ENCODE measurements at places on chromosomes 5 and 9. TPM values are rescaled to one million over a fixed set of nuclear protein-coding genes. Genes with fewer than 3 reads are reported as not detected.
A peak's percentile ranks its signal among the peaks of the same experiment; 100 is the strongest.

GRCh38 chr9:12166518-12166917 lies 526.7 kb upstream of the TYRP1 start:
- DNase-seq: no peak

The SLC1A1 gene
- total RNA-seq: not detected

- peak; percentile 36 for DNase-seq
These were observed 5.6 kb upstream of the SPARC start for GRCh38 chr5:151692312-151692711.

DNA sequence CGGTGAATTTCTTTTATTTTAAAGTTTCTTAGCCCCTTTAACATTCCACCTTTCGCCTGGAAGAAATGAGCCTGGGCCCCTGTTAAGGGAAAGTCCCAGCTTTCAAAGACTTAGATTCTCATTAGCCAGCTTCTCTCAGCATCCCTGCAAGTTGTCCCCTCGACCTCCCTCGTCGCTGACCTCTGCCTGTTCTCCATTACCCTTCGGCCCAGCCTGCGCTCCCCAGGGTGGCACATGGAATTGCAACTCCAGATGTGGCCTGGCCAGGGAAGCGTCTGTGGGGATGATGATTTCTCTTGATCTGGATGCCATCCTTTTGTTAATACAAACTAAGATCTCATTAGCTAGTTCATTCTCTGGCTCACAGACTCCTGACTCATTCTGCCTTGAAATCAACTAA lies 43.4 kb upstream of the FANCC start:
- DNase-seq: no peak

Data from MCF 10A (cell line).